ENCODE measurements at places on chromosomes 3 and 15. TPM values are rescaled to one million over a fixed set of nuclear protein-coding genes. Genes with fewer than 3 reads are reported as not detected.

The CPNE9 gene
- total RNA-seq = 6.3 TPM

DNA sequence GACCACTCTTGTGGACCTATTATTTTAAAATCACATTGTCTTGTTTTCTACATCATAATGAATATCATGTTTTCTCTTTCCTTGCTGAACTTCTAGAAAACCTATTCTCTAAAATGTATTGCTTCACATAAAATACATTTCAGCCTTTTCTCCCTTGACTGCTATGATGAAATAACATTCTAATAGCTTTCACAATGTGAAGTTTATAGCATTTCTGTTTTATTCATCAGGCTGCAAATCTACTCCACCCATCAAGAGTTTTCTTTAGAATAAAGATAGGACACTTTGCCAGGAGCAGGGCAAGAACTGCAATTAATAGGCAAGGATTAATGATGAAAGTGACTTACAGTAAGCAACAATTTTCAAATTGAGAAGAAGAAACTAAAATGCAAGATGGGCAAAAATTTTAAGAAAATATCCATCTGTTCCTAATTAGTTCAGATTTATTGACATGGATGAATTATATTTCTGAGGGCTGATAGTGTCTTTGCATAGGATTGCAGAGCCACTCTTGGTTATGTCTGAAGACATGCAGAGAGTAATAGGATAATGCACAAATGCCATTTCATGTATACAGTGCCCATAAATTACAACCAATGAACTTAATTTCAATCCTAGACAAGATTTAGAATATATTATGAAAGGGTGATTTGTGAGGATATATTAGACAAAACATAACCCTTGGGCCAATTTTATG lies 21.7 kb downstream of the LEKR1 start:
- DNase-seq = no peak

GRCh38 chr15:34304613-34305012 lies 33.0 kb downstream of the SLC12A6 start:
- DNase-seq = no peak

DNA sequence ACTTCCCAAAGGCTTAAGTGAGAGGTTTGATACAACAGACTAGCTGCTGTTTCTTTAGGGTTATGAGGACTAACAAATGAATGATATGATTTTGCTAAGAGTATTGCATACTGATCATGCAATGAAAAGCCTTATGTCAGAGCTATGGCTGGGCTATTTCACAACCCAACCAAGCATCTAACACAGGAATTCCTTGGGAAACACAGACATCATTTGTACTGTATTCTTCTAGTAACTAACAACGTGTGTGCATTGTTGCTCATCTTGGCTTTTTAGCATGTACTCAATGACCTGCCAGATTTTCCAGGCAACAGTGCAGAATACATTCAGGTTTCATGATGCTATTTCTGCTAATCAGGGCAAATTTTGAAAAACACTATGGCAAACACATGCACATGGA lies 19.3 kb downstream of the PDZRN3 start:
- DNase-seq = no peak

- DNase-seq = no peak
Measured at GRCh38 chr3:145197051-145197820, 963.7 kb downstream of the PLOD2 start.

- no peak for DNase-seq
Measured at GRCh38 chr15:67127965-67128364, 62.6 kb downstream of the SMAD3 start.

- no peak for DNase-seq
Measured at GRCh38 chr3:109355625-109356441, 18.5 kb upstream of the DPPA4 start.

- DNase-seq = peak; percentile 67
Measured at GRCh38 chr15:63381301-63382204, at the start of gene CA12. Gene CA12 (minus strand): TSS chr15:63381846. CDS start chr15:63381720, 126 bp downstream.

- DNase-seq = no peak
Measured at GRCh38 chr3:154304116-154304786, 20.0 kb downstream of the DHX36 start.

GRCh38 chr3:104960579-104960978 lies 406.1 kb upstream of the ALCAM start:
- no peak for DNase-seq

DNA sequence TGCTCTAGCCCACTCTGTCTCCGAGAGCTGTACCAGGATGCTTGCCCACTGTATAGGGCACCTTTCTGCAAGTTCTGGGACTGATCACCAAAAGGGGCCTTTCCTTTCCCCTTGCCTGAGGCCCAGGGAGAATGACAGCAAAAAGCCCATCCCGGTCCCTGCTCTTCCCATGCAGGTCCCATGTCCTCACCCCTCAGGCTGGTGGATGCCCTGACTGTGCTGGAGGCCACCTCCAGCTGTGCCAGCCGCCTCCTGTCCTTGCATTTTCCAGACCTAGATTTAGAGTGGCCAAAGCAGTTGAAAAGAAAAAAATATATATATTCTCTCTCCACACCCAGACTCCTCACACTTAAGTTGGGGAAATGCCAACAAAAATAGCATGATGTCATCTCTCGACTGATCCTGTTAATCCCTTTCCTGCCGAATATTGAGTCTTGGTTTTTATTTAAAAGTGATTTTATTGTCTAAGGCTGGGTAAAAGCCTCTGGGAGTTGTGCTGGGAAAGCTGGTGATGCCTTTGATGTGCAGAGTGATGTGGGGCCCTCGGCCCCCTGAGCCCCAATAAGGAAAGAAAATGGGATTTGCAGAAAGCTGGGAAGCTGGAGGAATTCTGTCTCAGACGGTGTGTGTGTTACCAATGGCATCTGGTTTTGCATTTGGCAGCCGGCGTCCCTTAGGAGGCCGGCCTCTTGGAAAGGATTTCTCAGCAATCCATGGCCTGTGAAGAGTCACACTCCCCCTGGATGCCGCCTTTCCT lies 29.3 kb upstream of the TPM1 start:
- DNase-seq = peak; percentile 59

DNA sequence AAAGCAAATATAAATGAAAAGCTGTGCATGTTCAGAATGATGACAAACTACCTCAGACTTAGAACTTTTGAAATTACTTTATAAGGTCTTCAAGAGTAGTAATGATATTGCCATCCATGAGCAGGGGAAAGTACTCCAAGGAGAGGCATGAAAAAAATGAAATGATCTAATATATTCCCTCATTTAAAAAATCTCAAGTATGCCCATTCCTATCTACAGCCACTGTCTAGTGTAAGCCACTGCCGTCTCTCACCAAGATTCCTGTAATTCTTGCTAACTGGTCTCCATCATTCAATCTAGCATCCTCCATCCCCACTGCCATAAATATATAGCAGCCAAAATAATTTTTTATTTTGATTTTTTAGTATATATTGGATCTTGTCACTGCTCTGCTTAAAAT lies 258.8 kb downstream of the PLOD2 start:
- DNase-seq = no peak

The TMCO5A gene
- total RNA-seq = not detected

DNA sequence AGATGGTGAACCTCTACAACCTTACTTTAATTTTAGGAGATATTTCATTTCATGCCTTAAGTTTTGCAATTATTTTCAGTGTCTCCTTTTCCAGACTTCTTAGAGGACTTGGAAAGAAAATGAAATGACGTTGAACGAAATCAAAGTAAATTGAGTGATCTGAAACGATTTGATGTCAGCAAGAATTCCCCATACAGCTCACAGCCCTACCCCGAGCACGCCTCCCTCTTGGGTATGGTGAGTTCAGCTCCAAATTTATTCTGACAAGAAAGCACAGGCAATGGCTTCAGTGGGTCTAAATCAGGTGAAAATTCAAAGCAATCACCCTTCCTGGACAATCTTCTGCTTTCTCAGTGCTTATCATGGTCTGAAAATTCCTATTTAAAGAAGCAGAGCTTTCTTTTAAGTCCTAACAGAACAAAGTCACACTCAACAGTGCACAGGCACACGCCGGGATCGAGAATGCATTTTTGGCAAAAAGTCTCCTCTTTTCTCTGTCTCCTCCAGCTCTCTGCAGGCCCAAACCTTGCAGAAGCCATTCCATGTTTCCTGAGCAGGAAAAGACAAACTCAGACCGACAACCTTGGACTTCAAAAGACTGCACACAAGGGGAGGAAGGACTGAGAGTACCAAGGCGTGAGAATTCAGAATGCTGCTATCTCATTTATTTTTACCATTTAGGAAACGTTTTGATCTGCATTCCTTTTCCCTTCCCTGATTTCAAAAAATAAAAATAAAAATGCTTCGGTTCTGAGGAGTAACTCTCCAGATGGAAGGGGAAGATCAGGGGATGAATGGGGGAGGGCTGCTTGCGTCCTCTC lies 72.0 kb downstream of the CCNL1 start:
- no peak for DNase-seq

DNA sequence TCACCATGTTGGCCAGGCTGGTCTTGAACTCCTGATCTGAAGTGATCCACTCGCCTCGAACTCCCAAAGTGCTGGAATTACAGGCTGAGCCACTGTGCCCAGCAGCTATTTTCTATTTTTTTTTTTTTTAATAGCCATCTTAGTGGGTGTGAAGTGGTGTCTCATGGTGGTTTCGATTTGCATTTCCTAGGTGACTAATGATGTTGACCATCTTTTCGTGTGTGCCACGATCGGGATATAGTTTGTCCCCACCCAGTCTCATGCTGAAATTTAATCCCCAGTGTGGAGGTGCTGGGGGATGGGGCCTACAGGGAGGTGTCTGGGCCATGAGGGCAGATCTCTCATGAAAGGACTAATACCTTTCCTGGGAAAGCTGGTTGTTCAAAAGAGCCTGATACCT lies 41.8 kb upstream of the MUC13 start:
- no peak for DNase-seq

The ZDHHC23 gene
- 7.8 TPM for total RNA-seq

- DNase-seq = no peak
Measured at GRCh38 chr15:40272485-40273056, 10.3 kb downstream of the ANKRD63 start.

The ERC2 gene
- 51.3 TPM for total RNA-seq

DNA sequence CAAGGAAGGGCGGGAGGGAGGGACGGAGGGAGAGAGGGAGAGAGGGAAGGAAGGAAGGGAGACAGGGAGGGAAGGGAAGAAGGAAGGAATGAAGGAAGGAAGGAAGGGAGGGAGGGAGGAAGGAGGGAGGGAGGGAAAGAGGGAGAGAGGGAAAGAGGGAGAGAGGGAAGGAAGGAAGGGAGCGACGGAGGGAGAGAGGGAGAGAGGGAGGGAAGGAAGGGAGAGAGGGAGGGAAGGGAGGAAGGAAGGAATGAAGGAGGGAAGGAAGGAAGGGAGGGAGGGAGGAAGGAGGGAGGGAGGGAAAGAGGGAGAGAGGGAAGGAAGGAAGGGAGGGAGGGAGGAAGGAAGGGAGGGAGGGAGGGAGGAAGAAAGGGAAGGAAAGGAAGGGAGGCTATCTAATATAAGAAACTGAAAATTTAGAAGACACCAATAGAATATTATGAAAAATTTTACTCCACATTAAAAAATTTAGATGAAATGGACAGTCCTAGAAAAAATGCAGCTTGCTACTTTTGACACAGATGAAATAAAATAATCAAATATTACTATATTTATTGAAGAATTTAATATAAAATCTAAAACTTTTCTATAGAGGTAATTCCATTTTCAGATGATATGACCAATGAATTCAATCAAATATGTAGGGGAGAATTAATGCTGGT lies 280.3 kb upstream of the SLITRK3 start:
- no peak for DNase-seq
